SIG-M5 (cell line): ENCODE measurements at places on chromosomes 11 and 22.

- no peak for DNase-seq
Measured at GRCh38 chr22:47329727-47330650, 567.5 kb downstream of the TBC1D22A start.

GRCh38 chr11:35040221-35040942 lies 98.6 kb upstream of the CD44 start:
- peak; percentile 90 for DNase-seq

DNA sequence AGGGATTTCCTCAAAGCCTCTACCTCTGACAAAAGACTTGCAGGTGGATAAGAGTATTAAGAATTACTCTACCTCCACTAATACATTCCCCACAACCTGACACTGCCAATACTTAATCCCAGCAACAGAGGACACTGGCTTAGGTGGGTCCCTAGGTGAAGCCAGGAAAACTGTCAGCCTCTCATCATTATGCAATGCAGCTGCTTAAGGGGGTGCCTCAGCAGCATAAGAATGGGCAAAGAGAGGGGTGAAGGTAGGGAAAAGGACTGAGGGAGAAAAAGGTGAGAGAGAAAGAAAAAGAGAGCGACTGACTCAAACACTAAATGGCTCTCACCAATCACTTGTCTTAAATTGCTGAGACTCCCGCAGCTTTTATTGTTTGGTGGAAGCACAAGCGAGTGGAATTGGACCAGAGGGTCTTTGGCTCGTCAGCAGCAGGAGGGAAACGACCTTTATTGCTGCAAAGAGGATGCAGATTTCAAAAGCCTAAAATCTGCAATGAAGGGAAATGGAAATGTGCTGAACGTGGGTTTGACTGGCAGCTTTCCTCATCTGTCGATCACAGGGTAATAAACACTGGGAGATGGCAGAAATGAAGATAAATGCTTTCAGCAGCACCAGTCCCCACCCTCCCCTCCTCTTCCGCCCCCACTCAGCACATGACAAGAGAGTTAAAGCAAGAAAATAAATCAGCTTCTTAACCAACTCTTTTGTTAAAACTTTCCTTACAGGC lies 64.9 kb upstream of the CHRM4 start:
- DNase-seq, result no peak

- DNase-seq, result no peak
Measured at GRCh38 chr11:126518972-126519690, 163.6 kb downstream of the ST3GAL4 start.

- no peak for DNase-seq
Measured at GRCh38 chr22:49052023-49052538, 775.6 kb downstream of the BRD1 start.

GRCh38 chr22:21102659-21103267 lies 57.0 kb downstream of the LRRC74B start:
- DNase-seq, result no peak

GRCh38 chr11:9276571-9276970 lies 11.4 kb upstream of the DENND5A start:
- DNase-seq, result no peak

GRCh38 chr11:66864924-66865697 lies 8.2 kb downstream of the LRFN4 start:
- no peak for DNase-seq
